ENCODE measurements at places on chromosomes 5 and 9.
A peak's percentile ranks its signal among the peaks of the same experiment; 100 is the strongest.

DNA sequence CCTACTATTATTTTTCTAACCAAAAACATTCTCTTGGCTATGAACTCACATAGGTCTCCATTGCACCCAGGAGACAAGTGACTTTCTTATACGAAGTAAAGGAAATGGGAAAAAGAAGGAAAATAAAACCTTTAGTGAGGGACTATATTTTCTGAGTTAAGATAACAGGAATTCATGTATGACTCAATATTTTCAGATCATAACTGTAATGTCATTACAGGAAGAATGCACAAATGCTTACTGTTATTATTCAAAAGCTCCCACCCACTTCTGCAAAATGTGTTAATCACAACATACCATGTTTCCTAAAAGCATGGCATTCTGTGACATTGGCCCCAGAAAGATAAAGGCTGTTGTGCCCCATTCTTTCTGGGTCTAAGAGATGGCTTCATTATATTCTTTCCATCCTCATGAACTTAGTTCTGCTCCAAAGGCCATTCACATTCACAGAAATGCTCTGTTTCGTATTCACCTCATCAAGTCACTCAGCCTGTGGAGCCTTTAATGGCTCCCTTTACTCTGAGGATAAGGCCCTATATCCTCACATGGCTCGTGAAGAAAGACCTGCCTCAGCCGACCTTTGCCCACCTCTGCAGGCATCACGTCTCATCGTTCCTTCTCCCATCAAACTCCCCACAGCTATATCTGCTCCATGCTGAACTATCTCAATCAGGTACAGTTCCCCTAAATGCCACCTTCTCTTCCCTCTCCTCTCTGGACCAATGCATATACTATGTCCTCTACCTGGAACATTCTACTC is 77.0 kb downstream of the ABCA1 start:
- no peak for DNase-seq

- no peak for DNase-seq
Observed at GRCh38 chr5:103424453-103425205, 138.0 kb downstream of the NUDT12 start.

GRCh38 chr5:60945813-60946187 is 795 bp downstream of the NDUFAF2 start:
- peak; percentile 32 for DNase-seq

DNA sequence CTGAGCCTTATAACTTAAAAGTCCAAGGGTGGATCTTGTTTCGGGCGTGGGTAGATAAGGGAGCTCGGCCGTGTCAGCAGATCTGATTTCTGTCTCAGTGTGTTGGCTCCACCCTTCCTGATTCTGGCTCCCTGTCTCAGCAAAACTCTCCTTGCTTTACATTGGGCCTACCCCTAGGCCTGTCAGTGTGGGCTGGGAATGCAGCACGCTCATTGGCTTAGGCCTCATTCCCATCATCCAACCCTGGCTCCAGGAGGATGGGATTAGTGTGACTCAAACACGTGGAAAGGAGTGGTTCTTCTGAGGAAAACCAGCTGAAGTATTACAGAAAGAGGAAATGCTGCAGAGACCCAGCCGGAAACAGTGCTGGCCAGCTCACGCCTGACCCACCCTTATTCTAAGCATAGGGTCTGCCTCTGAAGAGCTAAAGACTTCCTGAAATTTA is 59.9 kb downstream of the ZFAND5 start:
- DNase-seq, result peak; percentile 97

DNA sequence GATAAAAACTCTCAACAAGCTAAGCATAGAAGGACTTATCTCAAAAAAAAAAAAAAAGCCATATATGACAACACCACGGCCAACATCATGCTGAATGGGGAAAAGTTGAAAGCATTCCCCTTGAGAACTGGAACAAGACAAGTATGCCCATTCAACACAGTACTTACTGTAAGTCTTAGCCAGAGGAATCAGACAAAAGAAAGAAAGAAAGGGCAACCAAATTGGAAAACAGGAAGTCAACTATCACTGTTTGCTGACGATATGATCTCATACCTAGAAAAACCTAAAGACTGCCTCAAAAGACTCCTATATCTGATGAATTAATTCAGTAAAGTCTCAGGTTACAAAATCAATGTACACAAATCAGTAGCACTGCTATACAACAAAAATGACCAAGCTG is 24.6 kb upstream of the PTGER4 start:
- DNase-seq, result no peak

DNA sequence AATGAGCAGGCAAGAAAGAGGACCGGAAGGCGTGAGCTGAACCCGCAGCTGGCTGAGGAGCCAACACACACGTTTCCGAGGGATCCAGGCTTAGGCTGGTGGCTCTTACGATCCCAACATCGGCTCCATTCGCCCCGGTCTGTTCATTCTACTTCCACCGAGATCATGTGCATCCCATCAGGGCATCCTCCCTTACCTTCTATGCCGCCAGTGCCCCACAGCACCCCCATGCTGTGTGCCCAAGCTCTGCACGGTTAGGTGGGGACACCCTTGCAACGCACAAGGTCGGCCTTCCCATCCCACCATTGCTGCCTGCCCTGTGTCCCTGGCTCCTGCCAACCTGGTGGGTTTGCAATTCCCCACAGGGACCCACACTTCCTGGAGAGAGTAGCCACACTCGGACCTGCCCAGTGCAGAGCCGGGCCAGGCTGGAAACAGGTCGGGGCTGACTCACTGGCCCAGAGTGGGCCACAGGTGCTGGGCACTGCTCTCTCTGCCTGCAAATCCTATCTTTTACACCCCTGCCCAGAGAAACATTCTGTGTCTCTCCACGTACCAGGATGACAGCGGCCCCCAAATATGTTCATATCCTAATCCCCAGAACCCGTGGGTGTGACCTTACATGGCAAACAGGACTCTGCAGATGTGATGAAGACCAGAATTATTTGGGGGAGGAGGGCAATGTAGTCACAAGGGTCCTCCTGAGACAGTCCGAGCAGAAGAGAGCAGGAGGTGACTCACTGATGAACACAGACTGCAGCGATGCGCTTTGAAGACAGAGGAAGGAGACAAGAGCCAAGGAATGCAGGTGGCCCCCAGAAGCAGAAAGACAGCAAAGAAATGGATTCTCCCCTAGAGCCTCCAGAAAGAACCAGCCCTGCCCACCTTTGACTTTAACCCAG is 182.2 kb downstream of the AUH start:
- no peak for DNase-seq

GRCh38 chr9:5438301-5439162 is 807 bp upstream of the PLGRKT start:
- peak; percentile 37 for DNase-seq

- no peak for DNase-seq
Observed at GRCh38 chr9:81470864-81471263, 218.5 kb downstream of the TLE1 start.

DNA sequence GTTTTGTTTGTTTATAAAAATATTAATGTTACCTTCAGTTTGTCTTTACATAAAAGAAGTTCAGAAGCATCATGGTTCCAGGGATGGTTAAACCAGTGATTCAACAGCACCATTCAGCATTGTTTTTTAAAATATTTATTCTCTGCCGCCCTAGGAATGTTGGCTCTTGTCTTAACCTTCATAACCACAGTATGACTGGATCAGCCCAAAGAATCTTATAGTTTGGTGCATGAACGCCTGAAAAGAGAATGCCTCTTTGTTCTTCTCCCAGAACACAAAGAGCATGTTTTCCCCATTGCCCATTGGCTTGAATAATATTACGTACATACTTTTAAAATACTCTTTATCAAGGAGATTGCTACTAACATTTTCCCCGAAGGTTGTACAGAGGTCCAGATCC is 413.4 kb downstream of the ANXA1 start:
- DNase-seq, result no peak

Measured in A549 (cell line).